Inflammatory macrophage treated with lipopolysaccharide for 1 hour (primary cell): ENCODE measurements at places on chromosomes 3 and 15.
A peak's percentile ranks its signal among the peaks of the same experiment; 100 is the strongest.

DNA sequence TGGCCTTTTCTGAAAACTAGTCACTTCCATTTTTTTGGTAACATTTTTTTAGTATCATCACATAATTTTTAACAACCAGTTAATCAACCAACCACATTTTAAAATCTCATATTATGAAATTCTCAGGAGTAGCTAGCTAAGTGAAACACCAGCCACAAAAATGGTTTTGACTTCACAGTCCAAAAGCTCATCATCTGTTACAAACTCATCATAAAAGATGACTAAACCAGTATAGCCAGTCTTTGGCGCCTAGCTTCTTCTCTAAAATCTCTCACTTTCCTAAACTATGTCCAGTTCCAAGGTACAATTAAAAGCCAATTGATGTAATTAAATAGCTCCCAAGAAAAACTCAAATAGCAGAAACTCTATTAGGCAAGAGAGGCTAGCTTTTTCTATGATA is 88.2 kb upstream of the ZNF385D start:
- DNase-seq: no peak

DNA sequence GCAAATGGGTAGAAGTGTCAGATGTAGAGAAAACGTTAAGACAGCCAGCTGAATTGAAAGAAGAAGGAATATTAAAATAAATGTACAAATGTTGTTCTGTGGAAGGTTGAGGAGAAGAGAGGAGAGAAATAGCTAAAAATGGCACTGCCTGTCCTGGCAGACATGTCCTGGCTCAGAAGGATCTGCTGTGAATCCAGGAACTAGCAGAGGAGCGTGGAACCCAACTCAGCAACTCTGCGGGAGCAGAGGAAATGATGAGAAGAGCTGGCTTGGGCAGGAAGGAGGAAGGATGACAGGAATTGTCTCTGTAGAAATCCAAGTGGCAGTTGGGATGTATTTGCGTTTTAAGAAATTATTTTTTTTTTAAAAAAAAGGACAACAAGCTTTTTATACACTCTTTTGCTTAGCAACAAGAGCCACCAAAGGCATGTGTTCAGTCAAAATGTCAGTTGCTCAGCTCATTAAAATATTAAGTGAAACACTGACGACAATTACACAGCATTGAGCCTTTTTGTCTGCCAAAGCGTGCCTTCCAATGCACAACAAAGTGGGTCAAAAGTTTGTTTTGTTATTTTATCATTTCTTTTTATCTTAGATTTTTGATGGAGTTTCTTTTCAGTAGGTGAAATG is 16.1 kb downstream of the NANOGP8 start:
- DNase-seq: no peak

DNA sequence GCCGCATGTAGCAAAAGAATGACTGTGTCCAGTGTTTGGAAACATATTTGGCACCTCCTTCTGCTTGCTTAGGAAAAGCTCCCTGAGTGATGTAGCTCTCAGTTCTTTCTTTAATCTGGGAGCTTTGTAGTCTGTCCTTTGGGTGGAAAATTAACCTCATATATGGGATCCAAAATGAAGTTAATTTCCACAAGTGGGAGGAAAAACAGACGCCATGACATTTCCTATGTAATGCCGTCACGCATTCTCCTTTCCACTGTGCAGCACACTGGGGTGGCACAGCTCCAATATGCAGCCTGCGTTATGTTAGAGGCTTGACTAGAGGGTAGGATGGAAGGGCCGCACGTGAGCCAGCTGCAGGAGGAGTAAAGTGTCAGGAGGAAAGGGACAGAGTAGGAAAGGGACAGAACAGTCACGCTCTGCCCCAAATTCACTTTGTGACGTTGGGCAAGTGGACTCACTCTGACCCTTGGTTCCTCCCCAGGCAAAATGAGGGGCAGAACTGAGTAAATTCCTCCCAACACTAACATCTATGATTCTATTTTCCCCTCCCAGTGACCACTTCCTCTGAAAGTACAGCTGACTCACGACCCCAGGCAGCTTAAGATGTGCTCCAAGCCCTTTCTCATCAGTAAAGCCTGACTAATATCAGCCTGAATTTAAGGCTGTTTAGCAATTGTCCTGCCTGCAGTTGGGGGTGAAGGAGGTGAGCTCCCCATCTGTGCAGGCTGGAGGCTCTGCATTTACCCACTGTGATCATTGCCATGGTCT is 176.5 kb upstream of the PFN2 start:
- DNase-seq: peak; percentile 24

GRCh38 chr3:420584-420983 is 224.0 kb downstream of the CHL1 start:
- no peak for DNase-seq

DNA sequence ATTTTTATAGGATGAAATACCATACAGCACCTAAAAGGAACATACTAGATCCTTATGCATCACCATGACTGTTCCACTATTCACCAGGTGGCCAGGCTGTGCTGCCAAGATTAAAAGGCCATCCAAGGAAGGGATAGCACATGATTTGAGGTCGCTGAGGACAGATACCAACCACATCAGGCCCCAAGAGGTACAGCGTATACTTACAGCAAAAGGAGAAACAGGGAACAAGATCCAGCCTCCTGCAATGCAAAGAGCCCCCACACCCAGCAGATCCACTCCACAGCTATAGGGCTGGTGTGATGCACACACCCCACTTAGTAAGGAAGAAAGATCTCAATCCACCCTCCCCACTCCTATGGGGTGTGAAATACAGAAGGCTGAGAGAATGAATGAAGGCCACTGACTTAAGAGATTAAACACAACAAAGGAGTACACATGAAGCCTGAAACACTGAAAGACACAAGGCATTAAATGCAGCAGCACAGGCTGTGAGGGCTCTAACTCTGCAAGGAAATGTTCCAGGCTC is 32.0 kb upstream of the ZNF445 start:
- DNase-seq: no peak

GRCh38 chr3:69741032-69741767 is 1.9 kb downstream of the MITF start:
- DNase-seq: no peak
